Heart left ventricle (tissue), 16 donors: ENCODE measurements at places on chromosomes 2 and 18. TPM values are rescaled to one million over a fixed set of nuclear protein-coding genes. Genes with fewer than 3 reads are reported as not detected.

- H3K27ac ChIP-seq, result no peak overlapping the region
- no peaks in the 10 kb centered on the region for H3K27me3 ChIP-seq
- peaks cover 38% of the 10 kb centered on the region for H3K36me3 ChIP-seq
These were observed 104.9 kb downstream of the ZNF236 start for GRCh38 chr18:76927223-76927725.

Gene TBR1
- not detected for total RNA-seq

Gene FHOD3
- 290 TPM for total RNA-seq

- H3K36me3 ChIP-seq, result no peaks in the 10 kb centered on the region
- H3K27ac ChIP-seq, result no peak overlapping the region
- peaks cover 17% of the 10 kb centered on the region for H3K27me3 ChIP-seq
- H3K4me3 ChIP-seq, result no peak overlapping the region
These were observed 75.9 kb downstream of the TMEM18 start for GRCh38 chr2:601387-601698.

DNA sequence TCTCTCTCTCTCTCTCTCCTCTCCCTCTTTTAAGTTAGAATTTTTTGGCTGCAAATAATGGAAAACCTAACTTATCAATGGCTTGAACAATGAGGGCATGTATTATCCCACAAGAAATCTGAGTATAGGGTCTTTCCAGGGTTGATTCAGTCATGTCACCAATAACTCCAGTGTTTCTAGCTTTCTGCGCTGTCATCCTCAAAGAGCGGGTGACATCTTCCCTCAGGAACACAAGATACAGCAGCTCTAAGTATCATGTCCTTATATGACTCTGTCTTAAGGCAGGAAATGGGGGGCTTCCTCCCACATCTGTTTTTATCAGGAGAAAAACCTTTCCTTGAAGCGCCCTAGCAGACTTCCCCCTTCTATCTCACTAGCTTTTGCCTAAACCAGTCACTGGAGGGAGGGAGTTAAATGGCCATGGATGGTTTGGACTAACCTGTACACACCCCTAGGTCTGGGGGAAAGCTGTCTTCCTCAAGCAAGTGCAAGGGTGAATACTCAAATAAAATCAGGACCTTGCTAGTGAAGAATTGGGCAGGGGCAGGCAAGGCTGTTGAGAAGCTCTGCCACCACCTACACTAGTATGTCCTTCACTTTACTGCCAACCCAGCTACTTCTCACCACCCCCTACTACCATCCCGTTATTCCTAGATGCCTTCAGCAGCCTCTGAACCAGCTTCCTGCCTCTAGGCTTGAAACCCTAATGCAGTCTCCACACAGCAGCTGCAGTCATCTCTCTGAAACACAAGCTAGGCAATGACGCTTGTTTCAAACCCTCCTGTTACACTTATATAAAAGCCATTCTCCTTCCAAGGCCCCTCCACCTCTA, 7.5 kb upstream of the TUBA4A start:
- no peak overlapping the region for H3K4me3 ChIP-seq
- no peak overlapping the region for H3K27ac ChIP-seq
- H3K27me3 ChIP-seq, result no peaks in the 10 kb centered on the region

Gene ATOH8
- total RNA-seq, result 11.8 TPM

Gene RAD51AP2
- total RNA-seq, result 0.07 TPM
